ENCODE measurements at places on chromosomes 12 and 14.
A peak's percentile ranks its signal among the peaks of the same experiment; 100 is the strongest.

GRCh38 chr14:58428118-58428683 lies 682 bp downstream of the KIAA0586 start:
- DNase-seq = no peak

- DNase-seq = no peak
These were observed 8.8 kb upstream of the HEBP1 start for GRCh38 chr12:13008741-13009380.

DNA sequence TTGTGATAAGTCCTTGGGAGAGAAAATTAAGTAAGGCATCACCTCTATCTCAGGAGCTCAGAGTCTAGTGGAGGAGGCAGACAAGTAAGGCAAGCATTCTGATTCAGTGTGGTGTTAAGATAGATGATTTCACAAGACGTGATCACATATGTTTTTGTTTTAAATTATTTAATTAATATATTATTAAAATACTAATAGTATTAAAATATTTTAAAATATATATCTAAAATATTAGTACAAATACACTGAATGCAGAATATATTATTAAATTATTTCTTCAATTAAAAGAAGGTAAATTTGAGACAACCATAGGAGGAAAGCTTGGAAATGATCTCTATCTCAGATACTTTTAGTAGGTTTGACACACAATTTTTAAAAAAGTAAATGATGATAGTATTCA lies 51.5 kb upstream of the ANO4 start:
- no peak for DNase-seq

DNA sequence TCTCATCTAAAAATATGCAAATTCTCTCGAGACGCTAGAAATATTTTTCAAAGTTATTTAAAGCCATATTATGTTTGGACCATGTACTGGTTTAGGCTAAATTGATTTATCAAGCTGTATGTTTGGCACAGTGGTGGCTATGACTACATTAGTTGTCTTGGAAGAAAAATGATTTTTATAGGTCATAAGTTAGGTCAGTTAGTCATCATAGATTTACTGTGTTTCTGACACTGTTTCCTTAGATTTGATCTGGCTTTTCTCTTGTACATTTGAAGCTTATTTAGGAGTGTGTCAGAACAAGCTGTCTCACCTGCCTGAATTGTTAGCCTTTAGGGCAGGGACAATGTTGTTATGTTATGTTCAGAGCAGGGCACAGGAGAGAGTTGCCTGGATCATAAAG lies 161.1 kb upstream of the FBXO33 start:
- no peak for DNase-seq

GRCh38 chr12:5264006-5264405 lies 167.9 kb upstream of the NTF3 start:
- no peak for DNase-seq

- DNase-seq = peak; percentile 45
These were observed 24.5 kb upstream of the PPP1R13B start for GRCh38 chr14:103871596-103872480.

DNA sequence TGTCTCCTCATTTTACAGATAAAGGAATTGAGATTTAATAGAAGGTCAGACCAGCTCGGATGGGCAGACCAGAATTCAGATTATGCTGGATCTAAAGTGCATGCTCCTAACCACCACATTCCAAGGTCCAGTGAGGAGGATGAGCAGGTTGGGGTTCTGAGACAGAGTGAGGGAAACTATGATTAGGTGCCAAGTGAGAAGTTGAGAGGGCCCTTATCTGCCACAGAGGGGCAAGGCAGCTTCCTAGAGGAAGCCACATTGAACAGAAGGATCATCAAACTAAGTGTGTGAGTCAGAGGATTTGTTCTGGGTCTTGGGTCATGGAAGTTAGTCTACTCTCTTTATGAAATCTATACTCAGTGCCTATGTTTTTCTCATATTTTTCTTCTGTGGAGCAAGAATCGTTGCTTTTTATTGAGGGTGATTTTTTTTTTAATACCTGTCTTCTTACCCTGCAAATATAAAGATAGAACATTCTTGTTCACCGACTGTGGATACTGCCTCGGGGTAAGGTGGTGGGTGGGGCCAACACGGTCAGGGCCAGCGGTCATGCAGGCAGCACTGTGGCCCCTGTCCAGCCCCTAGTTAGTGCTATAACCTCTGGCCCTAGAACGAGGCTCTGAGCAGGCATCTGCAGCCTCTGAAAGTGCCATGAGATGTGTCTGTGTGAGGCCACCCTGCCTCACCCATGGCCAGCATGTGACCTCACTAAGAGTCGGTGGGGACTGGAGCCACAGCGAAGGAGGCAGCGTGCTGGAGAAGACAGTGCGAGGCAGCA lies 55.6 kb upstream of the PTHLH start:
- DNase-seq = no peak
